ENCODE measurements at places on chromosomes 1 and 21. TPM values are rescaled to one million over a fixed set of nuclear protein-coding genes. Genes with fewer than 3 reads are reported as not detected.

CELA3B gene
- not detected for total RNA-seq

SMCP gene
- not detected for total RNA-seq

ELAPOR1 gene
- total RNA-seq, result 0.95 TPM

LCE6A gene
- not detected for total RNA-seq

SPOCD1 gene
- total RNA-seq, result 17.4 TPM

GLIS1 gene
- total RNA-seq, result 0.47 TPM

PROK1 gene
- total RNA-seq, result not detected

MCOLN2 gene
- 3.0 TPM for total RNA-seq

SYPL2 gene
- total RNA-seq, result 0.16 TPM

CDC42 gene
- total RNA-seq, result 280 TPM

KLHDC7A gene
- not detected for total RNA-seq

TMPRSS2 gene
- not detected for total RNA-seq

RPS6KA1 gene
- total RNA-seq, result 0.52 TPM

C1QTNF12 gene
- 2.8 TPM for total RNA-seq

ZSCAN20 gene
- total RNA-seq, result 10.1 TPM

ZNF593OS gene
- not detected for total RNA-seq

S100A12 gene
- not detected for total RNA-seq

LHX4 gene
- 0.09 TPM for total RNA-seq

MIXL1 gene
- total RNA-seq, result not detected

LAD1 gene
- 0.26 TPM for total RNA-seq

DSCAM gene
- under 0.01 TPM for total RNA-seq

CHODL gene
- total RNA-seq, result 0.16 TPM

MFSD2A gene
- total RNA-seq, result 0.69 TPM

TIMM17A gene
- total RNA-seq, result 44.0 TPM

OPRD1 gene
- total RNA-seq, result not detected

PTAFR gene
- under 0.01 TPM for total RNA-seq

Data from bronchial smooth muscle cell (primary cell).